ENCODE measurements at places on chromosomes 6 and 20.

DNA sequence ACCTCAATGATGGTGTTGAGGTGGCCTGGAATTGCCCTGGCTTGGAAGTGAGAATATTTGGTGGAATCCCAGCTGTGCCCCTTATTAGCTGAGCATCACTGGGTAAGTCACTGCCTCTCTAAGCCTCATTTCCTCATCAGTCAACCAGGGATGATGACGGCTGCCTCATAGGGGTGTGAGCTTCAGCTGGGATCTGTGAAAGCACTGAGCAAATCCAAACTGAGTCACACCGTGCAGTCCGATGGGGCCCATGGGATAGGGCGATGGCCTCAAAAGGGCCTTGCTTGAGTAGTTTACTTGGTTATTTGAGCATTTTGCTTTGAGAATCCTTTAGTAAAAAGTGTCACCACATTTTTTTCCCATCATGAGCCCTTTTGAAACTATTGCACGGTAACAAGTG is 1.1 kb downstream of the SLC22A1 start:
- no peak for DNase-seq

DNA sequence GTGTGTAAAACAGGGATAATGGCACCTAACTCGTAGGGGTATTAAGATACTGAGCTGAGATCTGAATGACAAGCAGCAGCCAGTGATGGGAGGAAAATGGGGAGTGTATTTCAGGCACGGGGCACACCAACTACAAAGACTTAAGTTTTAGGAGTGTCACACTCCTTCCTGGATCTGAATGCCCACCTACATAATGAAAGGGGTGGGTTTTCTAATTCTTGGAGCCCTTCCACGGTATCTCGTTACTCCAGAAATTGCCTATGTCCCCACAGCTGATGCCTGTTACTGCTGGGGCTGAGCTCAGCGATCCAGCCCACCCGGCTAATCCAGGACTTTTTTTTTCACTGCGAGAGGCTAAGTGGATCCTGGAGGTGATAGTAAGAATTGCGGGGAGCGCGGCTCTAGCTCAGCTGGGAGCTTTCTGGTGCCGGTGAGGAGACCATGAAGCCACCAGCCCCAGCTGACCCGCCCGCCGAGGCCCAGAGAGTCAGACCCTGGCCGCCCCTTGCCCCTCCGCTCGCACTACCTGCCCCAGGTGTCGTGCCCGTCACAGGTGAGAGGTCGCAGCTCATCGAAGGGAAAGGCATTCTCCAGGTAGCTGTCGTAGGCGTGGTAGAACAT is 727 bp downstream of the EDEM2 start:
- DNase-seq = peak; percentile 59

DNA sequence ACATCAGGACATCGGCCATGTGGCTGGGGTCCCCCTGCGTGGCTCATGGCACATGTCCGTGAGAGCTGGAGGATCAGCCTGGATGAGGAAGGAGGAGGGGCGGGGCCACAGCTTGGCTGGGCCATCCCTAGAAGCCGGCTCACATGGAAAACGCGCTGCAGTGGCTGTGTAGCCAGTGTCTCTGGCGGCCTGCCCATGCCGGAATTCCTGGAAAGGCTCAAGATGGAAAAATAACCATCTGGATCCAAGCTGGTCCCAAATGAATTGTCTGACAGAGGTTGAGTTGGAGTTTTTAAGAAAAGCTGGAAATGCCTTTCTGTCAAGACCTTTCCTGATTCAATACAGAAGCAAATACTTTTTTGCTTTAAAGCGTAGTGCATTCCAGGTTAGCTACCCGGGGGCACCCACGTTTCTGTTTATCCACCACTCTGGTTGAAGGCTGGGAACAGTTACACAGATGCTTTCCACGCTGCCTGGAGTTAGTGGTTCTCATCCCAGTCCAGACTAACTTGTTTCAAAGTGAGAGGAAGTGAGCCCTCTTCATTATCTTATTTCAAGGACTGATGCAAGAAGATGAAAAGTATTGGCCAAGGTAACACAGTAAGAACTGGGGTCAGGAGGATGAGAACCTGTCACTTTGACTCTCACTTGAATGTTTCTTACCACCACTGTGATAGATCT is 99.0 kb downstream of the GMPR start:
- DNase-seq = peak; percentile 86

DNA sequence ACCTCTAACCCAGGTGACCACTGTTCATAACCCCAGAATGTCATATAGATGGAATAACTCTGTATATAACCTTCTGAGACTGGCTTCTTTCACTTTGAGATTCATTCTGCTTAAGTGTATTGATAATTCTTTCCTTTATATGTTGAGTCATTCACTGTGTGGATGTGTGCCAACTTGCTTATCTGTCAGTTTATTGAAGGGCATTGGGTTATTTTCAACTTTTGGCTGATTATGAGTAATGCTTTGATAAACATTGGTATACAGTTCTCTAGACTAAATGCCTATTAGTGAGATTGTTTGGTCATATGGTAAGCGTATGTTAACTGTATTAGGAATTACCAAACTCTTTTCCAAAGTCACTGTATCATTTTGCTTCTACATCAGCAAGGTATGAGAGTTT is 453.4 kb upstream of the SPTLC3 start:
- no peak for DNase-seq

DNA sequence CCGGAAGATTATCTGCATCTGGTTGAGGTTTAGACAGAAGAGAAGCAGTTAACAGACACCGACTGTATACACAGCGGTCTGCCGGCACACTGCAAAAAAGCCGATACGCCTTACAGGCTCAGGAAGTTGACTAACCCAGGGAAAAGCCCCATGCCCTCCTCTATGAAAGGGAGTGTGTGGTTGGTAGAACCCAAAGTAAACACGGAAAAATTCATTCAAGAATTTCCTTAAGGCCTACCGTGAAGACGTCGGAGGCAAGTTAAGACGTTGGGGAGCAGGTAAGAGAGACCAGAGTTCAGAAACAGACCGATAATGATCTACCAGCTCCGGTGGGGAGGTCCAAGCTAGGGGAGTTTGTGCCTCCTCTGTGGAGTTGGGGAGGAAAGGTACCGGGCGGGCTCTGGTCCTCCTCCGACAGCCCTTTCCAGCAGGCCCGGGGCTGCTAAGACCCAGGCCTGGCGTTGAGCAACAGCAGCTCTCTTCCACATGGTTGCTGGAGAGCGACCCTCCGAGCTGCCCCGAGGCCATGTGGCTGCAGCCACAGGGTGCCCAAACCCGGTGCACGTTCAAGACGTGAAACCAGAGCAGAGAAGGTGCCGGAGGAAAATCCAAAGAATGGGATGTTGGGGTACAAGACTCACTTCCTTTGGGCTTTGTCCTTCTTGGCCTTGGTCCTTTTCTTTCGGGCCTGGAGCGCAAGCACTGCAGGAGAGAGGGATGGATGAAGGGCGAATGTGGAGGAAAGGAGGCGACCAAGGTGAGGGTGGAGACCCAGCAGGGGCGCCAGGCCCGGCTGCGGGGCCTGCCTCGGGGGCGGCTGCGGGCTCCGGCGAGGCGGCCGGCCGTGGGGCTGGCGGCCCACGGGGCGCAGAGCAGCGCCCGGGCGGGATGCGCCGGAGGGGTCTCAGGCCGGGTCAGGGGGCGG is 809 bp downstream of the SRPK1 start:
- peak; percentile 57 for DNase-seq

- no peak for DNase-seq
Observed at GRCh38 chr6:31730631-31731086, 1.6 kb upstream of the DDAH2 start.

GRCh38 chr6:19753826-19754225 is 83.3 kb upstream of the ID4 start:
- DNase-seq = no peak

- no peak for DNase-seq
Observed at GRCh38 chr6:2085657-2086056, 159.7 kb downstream of the GMDS start.

GRCh38 chr20:33176101-33176500 is 8.1 kb downstream of the BPIFA2 start:
- no peak for DNase-seq

DNA sequence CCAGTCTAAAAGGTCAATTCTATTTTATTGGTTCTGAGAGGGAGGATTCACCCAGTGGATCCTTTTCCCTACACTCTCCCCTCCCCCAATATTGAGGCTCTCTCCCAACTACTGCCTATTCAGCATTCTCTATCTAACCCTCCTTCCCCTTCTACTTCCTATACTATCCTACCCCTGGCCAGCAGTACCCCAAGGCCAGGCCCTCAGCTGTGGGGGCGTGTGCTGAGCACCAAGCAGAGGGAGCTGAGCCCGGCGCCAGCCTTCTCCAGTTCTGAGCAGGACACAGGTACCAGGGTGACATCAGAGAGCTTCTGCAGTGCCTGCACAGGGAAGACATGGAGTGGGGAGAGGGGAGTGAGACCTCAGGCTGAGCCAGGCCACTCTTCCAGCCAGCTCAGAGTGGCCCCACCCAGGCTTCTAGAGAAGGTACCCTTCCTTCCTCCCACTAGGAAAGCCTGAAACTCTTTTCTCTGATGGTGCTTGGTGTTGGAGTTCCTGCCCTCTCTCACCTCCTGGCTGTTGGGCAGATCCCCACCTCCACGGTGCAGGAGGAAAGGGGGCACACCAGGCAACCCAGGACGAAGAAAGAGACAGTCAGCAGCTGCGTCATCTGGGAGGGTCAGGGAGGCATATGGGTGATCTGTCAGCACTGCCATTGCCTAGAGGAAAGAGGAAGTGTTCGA is 1.9 kb downstream of the DDAH2 start:
- DNase-seq = no peak

DNA sequence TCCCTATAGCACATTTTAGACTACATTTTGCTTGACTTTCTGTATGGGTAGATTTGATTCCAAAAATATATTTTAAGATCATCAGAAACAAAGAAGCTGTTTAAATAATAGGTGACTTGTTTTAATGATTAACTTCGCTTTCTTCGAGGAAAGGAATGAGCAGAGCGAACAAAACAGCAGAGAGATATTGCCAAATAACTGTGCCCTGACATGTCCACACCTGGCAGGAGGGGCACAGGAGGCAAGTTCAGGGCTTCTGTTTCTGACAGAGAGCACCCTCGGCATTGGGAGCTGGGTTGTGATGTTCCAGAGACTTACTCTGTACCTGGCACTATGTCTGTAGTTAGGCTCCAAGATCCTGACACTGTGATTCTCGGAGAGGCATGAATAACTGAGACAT is 155.7 kb upstream of the SASH1 start:
- DNase-seq = no peak

- no peak for DNase-seq
Observed at GRCh38 chr6:130516604-130517003, 150.8 kb downstream of the TMEM200A start.

GRCh38 chr20:658731-659291 is 5.8 kb upstream of the SRXN1 start:
- DNase-seq = no peak

- DNase-seq = no peak
Observed at GRCh38 chr6:1162367-1163275, 149.3 kb upstream of the FOXQ1 start.

GRCh38 chr6:33886673-33887144 is 82.9 kb upstream of the MLN start:
- peak; percentile 89 for DNase-seq

DNA sequence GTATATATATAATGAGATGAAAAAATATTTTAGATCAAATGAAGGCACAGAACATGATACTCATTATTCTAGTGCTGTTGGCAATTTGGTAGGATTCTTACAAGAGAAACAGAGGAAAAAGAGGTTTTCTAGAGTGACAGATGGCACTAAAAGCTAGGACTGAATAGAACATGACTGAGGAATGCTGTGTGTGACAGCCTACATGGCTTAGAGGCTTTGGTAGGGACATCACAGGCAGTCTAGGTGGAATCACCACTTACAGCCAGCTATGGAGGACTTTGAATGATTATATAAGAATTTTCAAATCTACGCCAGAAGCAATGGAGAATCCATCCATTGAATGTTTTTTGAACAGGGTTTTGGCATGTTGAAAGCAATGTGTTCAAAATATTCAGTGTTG is 52.8 kb downstream of the TPD52L1 start:
- DNase-seq = no peak

DNA sequence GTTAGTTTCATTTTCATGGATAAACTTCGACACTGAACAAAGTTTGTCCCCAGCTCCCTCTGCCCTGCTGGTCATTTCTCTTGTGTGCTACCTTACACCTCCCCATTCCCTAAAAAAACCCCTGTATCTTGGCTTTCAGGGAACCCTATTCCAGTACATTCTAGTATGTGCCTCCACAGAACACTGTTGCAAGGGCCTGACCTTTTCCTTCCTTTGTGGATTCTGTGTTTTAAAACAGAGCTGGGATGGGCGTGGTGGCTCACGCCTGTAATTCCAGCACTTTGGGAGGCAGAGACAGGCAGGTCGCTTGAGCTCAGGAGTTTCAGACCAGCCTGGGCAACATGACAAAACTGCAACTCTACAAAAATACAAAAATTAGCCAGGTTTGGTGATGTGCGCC is 20.6 kb upstream of the QKI start:
- no peak for DNase-seq

DNA sequence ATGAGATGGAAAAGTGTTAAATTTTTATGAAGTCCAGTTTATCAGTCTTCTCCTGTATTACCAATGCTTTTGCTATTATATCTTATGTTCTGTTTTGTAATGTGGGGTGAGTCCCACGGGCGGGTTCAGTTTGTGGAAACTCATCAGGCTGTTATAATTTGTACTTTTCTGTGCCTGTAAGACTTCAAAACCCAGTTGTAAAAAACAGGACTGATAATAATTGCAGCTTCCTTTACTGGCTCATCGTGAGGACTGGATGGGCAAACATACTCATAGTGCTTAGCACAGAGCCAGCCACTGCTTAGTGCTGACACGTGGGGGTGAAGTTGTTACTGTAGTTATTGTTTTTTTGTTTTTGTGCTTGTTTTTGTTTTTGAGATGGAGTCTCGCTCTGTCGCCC is 45.6 kb downstream of the TGM2 start:
- DNase-seq = no peak

DNA sequence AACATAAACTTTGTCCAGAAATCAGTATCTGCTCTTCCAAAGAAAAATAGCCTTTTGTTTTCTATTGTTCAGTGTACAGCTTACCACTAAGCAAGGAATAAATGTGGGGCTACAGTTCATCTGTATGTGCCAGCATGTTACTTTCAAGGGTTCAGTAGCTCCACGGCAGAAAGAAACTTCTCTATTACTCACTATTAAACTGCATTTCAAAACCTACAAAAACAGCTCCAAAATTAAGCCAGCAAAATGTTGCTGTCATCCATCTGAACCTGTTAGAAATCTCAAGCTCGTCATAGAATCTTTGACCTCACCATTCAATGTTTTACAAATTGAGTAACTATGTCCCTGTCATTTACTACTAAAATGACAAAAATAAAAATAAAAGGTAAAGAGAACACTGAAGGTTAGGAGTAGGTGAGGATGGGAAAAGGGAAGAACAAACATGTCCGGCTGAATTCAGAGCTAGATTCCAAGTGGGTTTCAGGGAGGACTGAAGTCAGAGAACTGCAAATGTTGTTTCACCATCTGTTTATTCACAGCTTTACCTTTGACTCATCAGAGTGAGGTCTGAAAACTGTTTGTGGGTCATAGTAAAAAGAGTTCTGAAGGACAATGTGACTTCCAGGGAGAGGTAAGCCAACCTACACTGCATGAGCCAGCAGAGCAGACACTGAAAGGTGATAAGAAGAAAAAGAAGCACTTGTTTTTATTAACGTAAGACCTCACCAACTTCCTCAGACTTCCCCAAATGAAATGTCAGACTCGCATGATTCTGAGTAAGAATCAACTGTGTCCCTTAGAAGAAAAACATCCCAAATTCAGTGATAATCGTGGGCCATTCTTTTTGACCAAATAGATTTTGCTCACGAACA is 62.0 kb downstream of the ATXN1 start:
- DNase-seq = no peak

All from GM03348 (cell line).